ENCODE measurements at places on chromosomes 12 and 14.

- DNase-seq, result no peak
Measured at GRCh38 chr12:124384299-124384894, 89.5 kb downstream of the RFLNA start.

GRCh38 chr12:55839345-55840140 lies 3.2 kb downstream of the MMP19 start:
- no peak for DNase-seq

- no peak for DNase-seq
Measured at GRCh38 chr14:92040431-92041051, 682 bp upstream of the TRIP11 start.

DNA sequence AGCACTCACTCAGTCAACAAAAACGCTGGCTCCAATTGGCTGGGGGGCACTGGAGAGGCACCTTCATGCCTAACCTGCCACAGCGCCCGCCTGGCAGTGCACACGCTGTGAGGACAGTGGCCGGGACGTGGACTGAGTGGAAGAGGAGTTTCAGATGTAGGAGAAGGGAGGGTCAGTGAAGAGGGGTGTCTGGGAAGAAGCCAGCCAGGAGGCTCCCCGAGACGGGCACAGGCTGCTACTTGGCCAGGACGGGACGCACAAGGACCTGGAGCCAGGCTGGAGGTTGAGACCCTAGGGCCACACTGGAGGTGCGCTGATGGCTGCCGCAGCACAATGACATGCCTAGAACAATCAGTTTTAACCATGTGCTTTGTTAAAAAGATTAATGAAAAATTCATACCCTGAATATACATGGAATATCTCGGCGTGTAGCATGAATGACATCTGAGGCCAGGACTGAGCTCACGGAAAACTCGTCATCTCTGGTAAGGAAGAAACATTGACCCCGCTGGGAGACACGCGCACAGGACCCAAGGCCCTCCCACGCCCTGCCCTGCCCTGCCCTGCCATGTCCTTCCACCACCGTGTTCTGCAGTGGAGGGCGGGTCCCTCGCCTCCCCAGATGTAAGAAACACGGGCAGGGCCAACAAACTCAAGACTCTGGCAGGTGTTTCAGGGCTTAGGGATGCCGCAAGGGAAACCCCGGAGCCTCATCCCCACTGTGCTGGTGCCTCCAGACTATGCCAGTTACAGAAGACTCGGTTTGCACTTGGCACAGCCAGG lies 25.0 kb downstream of the AMN start:
- DNase-seq, result no peak

DNA sequence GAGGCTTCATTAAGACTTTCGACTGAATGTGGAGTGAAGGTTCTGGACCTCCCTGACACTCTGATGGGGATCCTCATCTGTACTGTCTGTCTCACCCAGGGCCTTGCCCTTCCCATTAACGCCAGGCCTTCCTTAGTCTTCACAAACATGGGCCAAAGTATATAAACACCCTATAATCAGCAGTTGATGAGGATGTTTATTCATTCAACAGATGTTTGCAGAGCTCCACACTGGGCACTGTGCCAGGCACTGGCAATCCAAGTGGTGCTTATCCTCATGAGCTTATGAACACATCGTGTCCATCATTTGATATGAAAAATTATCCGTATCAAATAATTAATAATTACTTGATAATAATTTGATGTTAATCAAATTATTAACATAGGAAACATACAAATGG lies 454.4 kb downstream of the FUT8 start:
- no peak for DNase-seq

DNA sequence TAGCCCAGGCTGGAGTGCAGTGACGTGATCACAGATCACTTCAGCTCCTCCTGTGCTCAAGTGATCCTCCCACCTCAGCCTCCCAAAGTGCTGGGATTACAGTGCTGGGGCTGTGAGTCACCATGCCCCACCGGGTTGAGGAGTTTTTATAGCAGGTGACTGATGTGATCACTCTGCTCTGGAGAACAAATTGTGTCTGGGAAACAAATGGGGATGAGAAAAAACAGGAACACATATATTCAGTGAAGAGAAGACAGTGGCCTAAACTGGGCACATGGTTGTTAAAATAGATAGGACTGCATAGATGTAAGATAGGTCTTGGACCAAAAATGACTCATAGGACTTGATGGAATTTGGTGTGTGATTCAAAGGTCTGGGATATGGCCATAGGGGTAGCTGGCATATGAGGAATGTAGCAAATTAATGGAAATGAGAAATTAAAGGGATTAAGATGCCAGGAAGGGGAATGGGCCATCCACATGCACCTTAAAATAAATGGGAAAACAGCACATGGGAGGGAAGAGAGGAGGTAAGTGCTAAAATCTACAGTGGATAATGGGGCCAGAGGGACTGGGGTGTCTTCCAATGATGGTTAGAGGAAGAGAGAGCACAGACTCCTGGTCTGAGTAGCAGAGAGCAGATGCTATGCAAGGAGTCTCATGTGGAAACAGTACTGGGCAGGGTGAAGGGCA lies 11.2 kb downstream of the BCAT1 start:
- DNase-seq, result no peak

- no peak for DNase-seq
Measured at GRCh38 chr12:127311720-127312364, 955.1 kb upstream of the TMEM132C start.

- DNase-seq, result no peak
Measured at GRCh38 chr12:94623161-94623920, 27.0 kb downstream of the TMCC3 start.

DNA sequence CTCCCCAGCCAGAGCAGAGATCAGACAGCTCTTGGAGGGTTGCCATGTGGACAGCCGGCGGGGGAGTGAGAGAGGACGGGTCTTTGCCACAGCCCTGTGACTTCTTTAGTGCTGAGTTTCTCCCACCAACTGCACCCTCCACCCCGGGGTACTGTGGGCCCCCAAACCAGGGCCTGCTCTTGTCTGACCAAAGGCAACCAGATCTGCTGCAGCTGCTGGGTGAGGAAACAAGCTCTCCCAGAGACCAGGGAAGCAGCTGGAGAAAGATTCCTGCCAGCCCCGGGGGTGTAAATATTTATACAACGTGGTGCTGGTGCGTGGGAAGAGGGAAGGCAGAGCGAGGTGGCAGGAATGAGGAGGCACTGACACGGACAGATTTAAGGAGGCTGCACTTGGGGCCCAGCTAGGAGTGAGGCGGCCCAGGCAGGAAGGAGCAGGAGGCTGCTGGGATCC lies 14.3 kb upstream of the ZFP36L1 start:
- DNase-seq, result no peak

GRCh38 chr12:6334940-6335450 lies 6.9 kb downstream of the TNFRSF1A start:
- DNase-seq, result no peak

GRCh38 chr12:93008044-93008778 lies 79.1 kb upstream of the EEA1 start:
- no peak for DNase-seq

DNA sequence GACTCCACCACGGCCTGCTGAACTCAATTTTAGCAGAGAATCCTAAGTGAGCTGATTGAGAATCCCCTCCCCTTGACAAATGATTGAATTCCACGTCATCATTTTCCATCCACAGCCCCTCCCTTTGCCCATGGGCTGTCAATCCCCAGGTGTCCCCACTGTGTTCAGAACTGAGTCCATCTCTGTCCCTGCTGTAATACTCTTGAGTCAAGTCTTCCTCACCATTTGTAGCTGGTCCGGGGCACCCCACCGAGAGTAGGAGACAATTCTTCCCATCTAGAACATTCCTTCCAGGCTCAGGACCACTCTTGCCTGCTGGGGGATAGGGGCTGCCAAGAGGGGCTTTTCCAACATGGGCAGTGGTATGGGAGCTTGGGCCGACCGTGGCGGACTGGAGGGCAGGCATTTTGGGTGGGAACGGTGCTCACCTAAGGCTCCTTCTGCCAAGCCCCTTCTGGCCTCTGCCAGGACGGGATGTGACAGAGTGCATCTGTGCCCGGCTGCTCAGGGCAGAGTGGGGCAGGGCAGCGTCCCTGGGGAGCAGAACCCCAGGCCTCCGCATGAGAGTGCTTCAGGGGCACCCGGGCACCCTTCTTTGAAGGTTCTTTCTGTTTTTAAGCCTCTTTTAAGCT lies 218.1 kb upstream of the RTL1 start:
- DNase-seq, result no peak

- no peak for DNase-seq
Measured at GRCh38 chr14:56341766-56342493, 223.7 kb downstream of the PELI2 start.

- DNase-seq, result no peak
Measured at GRCh38 chr14:38409071-38409705, 153.3 kb upstream of the CLEC14A start.

- DNase-seq, result no peak
Measured at GRCh38 chr12:107450541-107450940, 235.1 kb upstream of the PWP1 start.

DNA sequence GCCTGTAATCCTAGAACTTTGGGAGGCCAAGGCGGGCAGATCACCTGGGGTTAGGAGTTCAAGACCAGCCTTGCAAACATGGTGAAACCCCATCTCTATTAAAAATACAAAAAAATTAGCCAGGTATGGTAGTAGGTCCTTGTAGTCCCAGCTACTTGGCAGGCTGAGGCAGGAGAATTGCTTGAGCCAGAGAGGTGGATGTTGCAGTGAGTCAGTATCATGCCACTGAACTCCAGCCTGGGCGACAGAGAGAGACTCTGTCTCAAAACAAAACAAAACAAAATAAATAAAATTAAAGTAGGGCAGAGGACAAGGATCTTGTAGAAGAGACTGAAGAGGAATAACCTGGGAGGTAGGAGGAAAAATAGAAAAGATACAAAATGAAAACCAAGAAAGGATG lies 45.5 kb upstream of the GUCY2C start:
- no peak for DNase-seq

DNA sequence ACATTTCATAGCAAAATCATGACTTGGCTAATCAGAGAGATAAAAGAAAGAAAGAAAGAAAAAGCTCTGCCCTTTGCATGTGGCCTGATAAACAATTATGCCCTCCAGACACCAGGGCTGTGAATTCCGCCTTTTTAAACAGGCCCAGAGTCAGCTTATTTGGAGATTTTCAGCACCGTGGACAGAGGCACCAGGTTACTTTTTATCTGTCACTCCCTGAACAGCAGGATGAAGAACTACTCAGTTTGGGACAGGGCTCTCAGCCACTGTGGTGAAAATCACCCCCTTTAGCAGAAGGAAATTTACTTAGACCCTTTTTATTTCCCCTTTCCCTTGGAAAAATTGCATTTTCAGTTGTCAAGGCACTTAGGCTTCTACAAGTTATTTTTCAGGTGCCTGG lies 359.9 kb downstream of the NRXN3 start:
- no peak for DNase-seq

DNA sequence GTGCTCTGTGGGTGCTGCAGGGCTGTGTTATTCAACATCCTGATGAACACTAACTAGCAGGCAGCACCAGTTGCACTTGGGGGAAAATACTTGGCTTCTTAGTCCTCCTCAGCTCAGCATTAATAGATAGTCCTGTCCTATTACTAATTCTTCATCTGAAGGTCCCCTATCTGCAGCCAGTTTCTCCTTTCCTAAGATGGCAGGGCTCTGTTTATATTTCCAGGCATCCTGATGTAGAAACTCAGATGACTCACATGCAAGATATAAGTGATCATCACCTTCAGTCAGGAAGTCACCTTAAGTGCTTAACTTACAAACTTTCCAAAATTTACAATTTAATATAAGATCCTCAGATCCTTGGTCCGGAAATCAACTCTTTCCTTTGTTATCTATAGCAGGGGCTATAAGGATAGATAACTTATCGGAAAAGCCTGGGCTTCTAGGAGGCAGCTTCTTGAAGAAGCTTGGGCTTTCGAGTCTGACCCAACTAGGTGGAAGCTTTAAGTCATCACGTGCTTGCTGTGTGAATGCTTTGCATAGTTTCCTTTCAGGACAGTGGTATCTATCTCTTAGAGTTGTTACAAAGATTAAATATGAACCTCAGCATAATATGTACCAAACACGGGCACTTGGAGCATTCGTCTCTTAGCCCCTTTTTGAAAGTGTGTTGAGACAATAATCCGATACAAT lies 181.0 kb upstream of the GRIP1 start:
- no peak for DNase-seq

- no peak for DNase-seq
Measured at GRCh38 chr12:56243731-56244181, 13.9 kb downstream of the SLC39A5 start.

DNA sequence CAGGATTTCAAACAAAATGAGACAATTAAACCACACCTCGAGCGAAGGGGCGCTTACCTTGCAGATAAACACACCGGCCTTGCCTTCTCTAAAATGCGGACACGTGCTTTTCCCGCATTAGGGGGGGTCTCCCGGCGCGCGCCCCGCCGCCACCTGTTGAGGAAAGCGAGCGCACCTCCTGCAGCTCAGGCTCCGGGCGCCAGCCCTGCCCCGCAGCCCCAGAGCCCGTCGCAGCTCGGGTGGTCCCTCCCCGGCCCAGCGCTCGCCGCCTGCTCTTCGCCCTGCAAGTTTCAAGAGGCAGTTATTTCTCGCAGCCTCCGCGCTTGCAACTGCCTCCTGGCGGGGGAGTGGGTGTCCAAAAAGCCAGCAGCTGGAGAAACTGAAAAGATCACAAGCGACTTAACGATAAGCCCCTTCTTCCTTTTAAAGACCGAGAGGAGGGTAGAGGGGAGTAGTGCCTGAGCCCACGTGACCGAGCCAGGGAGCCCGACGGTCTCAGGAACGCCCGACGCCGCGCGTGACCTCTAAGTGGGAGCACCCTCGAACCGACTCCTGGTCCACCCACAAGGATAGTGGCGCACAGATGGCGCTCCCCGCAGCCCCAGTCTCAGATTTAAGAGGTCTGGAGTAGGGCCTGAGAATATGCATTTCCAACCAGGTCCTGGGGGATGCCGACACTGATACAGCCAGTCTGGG lies at the start of gene ESR2:
Gene ESR2 (minus strand): TSS at position 396 of the 696 bp plus-strand sequence. CDS start 11,386 bp downstream, outside the sequence.
- no peak for DNase-seq

DNA sequence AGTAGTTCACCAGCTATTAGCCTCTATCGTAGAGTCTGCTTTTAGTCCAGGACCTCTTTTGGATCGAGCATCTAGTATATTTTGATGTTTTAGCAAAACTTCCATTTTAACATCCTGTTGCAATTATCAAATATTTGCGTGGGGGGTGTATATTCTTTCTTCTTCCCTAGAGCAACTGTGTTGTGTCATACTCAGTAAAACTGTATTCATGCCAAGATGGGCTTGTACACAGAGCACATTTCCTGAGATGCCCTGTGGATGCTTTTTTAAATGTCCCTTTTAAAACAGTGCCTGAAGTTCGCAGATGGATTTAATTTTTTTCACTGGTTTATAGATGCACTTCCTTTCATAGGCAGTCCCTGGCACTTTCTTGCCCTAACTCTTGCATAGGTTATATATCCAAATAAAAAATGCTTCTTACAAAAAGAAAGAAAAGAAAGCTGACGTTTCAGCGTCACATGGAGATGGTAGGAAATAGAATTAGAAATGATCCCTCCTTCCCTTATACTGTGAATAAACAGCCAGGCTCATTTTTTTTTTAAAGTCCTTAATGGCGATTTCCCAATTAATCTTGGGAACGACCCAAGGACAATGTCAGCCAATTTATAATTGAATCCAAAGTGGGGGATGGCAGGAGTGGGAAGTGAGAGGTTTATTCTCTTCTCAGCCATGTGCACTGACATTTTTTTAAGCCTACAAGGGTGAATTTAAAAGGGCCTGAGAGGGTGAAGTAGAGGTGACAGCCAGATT lies 247.0 kb downstream of the SLC41A2 start:
- DNase-seq, result no peak

Data from amygdala (tissue), 56 donors.